Glomerular endothelial cell (primary cell): ENCODE measurements at places on chromosomes 5 and 9.

DNA sequence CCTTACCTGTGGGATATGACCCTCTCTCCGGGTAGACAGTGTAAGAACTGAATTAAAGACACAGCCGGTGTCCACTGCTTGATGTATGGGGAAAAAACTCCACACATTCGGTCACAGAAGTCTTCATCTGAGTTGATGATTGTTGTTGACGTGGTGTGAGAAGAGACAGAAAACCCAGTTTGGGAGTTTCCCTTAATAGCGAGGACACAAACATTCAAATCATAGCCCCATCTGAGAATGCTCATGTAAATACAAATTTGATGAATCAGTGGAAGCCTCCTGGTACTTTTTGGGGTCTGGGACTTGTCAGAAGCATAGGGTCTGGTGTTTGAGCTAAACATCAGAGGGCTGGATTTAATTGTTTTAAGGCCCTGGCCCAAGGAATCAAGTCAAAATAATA, 11.0 kb downstream of the HAVCR1 start:
- no peak for DNase-seq

GRCh38 chr9:91840469-91840868, 109.6 kb downstream of the ROR2 start:
- no peak for DNase-seq

- DNase-seq = no peak
Observed at GRCh38 chr5:180284149-180284548, 7.7 kb downstream of the MAPK9 start.

DNA sequence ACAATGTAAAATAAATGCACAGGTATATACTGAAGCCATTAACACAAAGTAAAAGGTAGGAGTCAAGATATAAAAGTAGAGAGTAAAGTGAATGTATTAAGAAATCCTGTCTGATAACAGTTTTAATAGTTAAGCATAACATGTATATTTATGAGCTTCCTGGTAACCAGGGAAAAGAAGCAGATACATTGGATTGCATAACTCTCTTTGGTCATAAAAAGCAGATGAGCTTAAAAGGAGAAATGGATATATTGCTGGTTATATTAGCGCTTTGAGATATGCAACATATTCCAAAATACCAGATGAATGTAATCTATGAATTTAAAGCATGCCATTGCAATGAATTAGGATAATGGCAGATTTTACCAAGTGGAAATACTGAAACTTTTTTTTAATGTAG, 6.2 kb upstream of the TNFSF8 start:
- no peak for DNase-seq

- peak; percentile 20 for DNase-seq
Observed at GRCh38 chr5:64958757-64959391, 190.1 kb downstream of the CWC27 start.

- DNase-seq = no peak
Observed at GRCh38 chr9:129258124-129258822, 80.2 kb upstream of the IER5L start.
